ENCODE measurements at places on chromosomes 16 and 17.

DNA sequence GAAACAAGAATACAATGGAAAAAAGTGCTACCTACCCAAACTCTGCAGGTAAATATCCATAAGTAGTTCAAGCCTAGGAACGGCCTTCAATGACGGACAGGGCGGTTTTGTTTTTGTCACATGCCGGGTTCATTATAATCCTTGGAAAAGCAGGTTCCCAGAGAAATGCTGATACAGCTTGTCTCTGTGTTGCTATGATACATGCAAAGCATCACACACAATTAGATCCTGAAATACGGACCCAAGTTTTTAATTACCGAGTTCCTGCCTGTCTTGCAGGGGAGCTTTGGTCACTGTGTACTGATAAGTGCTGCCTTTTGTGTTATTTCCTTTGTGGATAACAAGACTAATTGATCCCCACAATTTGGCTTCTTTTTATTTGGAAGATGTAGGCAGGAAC is 217.4 kb downstream of the HAPSTR1 start:
- no peak for DNase-seq

DNA sequence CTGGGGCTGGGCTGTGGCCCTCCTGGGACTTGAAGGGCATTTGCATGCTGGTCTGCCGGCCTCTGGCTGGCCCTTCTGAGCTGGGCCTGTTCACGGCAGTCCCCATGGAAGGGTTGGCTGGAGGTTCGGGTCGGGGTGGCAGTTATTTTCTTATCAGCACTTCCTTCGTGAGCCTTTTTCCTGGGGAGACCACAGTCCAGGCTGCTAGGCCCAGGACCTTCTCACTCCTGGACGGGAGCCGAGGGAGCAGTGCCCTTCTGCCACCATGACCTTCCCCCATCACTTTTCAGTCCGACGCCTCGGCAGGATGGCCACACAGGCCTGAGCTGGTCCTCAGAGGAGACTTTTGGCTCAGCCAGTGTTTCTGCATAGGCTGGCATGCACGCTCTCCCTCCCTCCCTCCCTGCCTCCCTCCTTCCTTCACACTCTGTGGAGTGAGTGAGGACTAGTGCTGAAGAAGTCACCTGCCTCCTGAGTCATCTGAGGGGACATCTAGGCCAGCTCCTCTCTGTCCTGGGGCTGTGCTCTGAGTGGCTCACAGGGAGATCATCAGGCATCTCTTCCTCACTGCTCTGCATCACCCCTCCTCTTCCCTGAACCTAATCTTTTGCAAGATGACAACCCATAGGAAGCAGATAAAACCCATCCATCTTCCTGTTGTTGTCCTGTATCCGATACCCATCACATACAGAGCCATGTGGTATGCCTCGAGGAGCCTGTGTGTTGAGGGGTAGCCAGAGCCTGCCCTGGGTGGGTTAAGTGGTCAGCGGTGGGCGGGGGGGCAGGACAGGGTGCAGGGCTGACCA is 109.7 kb downstream of the RAP1GAP2 start:
- DNase-seq, result no peak

DNA sequence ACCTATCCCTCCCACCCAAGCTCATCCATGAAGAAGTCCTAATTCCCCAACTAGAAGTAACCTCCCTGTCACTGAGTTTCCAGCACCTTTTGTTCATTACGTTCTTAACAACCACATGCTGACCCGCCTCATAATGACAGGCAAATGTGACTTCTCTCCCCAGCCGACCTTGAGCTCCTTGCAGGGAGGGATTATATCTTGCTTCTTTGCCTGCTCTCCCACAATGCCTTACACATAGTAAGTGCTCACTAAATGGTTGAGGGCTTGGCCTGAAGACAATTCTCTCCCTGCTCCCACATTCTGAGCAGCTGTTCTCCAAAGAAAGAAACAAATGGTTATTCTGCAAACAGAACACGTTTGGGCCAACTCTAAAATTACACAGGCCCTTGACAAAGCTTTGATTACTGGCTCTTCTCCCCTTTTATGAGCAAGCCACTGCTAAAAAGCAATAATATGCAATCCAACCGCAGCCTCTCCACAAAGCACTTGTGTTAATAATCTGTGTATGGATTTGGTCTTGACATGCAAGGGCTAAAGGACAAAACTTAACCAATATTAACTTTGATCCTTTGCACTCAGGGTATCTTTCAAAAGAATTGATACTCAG is 23.2 kb downstream of the SLC39A11 start:
- no peak for DNase-seq

GRCh38 chr16:68450741-68451255 is 2.5 kb upstream of the SMPD3 start:
- DNase-seq, result no peak

DNA sequence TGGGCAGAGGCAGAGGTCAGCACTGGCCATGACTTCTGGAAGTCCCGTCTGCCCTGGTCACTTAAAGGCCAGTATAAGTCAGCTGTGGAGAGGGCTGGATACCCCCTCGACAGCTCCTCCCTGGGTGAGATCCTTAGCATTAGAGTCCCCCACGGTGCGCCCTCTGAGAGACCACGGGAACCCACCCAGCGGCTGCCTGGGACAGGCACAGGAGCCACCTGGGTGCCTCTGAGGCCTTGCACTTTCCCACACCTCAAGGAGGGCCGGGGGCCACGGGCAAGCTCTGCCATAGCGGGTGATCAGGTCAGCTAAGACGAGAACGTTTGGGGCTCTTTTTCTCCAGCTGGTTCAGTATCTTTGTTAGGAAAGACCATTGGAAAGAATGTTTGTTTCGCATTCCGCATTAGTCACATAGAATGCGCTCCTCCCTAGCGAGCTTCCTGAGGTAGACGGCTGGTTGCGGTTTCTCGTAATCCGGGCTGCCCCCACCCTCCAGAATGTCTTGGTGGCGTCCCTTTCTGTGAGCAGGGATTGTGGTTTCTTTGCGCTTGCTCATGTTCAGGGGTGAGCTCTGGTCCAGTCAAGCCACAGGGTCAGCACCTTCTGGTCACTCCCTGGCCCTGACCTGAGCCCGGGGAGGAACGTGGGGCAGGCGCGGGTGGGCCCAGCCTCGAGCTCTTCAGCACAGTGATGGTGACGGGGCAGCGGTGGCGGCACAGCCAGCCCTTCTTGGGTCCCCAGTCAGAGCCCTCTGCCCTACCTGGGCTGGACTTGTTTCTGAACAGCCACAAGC is 25.2 kb downstream of the NME3 start:
- DNase-seq, result no peak

GRCh38 chr17:16873174-16874035 is 98.5 kb downstream of the TNFRSF13B start:
- peak; percentile 13 for DNase-seq

DNA sequence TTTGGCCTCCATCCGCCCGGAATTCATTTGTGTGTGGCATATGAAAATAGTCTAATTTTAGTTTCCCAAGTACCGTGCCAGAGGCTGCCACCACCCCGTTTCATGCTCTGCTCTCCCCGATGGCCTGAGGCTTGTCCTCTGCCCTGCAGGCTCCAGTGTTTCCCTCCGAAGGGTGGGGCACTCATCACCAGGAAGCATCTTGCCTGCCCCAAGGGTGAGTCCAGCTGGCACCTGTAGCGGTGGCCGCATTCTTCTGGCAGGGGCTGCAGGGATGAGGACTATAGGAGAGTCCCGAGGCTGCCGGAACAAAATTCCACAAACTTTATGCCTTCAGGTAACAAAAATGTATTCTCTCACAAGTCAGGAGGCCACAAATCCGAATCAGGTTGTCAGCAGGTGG is 23.1 kb upstream of the CMIP start:
- no peak for DNase-seq

- no peak for DNase-seq
Observed at GRCh38 chr17:2874189-2874686, 78.0 kb downstream of the RAP1GAP2 start.

GRCh38 chr17:21033350-21033749 is 9.5 kb downstream of the USP22 start:
- no peak for DNase-seq

DNA sequence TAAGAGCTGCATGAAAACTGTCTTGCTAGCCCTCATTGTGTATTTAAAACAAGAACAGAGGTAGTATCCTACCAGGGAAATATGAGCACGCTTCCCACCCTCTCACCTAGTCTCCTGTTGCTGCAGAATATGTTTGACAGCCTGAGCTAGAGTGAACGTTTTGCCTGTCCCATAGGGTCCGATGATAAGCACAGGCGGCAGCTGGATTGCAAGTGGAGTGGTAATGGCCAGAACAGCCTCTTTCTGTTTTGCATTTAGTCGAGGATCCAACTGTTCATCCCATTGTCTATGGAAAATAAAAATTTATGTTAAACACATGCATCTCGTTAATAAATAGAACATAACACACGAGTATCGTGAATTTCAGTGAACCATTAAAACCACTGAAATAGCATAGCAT is 84.2 kb downstream of the HELZ start:
- no peak for DNase-seq

DNA sequence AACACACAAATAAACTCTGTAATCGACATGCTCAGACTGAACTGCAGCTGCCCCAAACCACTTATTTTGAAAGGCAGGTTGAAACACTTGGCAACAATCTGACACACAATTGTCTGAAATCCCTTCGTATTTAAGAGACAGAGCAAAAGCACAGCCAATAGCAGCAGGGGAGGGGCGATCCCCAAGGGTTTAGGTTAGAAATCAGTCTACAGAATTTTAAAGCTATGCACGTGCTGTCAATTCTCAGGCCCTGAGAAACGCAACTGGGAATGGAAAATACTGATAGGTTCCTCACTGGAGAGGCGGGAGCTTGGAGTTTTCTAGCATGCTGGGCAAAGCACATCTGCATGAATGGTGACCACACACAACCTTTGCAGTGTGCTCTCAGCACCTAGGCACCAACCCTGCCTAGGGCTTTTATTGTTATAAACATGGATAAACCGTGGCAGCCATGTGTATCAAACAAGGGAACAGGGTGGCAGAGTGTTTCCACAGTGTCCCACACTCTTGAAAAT is 168.0 kb downstream of the AATF start:
- DNase-seq, result no peak

DNA sequence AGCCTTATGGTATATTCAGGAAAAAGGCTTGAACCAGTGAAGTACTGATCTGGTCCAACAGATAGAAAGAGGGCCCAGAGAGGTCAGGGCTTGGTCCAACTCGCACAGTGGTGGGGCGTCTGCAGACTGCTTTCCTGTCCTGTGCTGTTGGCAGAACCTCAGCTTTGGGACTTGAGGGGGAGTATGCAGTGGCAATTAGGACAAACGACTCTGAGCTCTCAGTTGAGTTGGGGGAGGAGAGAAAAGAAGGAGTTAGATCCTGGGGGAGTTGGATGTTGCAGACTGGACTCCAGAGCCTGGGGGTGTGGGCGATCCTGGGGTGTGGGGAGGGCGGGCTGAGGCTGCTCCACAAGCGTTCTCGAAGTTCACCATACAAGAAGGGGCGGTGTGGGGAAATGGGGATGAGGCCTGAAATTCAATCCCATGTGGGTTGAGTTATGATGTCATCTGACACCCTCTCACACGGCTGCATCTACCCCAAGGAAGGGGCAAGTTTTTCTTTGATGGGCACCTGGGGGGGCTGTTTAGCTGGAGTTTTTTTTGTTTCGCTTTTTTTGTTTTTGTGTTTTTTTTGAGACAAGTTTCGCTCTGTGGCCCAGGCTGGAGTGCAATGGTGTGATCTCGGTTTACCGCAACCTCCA is 14.6 kb downstream of the GRB7 start:
- no peak for DNase-seq

DNA sequence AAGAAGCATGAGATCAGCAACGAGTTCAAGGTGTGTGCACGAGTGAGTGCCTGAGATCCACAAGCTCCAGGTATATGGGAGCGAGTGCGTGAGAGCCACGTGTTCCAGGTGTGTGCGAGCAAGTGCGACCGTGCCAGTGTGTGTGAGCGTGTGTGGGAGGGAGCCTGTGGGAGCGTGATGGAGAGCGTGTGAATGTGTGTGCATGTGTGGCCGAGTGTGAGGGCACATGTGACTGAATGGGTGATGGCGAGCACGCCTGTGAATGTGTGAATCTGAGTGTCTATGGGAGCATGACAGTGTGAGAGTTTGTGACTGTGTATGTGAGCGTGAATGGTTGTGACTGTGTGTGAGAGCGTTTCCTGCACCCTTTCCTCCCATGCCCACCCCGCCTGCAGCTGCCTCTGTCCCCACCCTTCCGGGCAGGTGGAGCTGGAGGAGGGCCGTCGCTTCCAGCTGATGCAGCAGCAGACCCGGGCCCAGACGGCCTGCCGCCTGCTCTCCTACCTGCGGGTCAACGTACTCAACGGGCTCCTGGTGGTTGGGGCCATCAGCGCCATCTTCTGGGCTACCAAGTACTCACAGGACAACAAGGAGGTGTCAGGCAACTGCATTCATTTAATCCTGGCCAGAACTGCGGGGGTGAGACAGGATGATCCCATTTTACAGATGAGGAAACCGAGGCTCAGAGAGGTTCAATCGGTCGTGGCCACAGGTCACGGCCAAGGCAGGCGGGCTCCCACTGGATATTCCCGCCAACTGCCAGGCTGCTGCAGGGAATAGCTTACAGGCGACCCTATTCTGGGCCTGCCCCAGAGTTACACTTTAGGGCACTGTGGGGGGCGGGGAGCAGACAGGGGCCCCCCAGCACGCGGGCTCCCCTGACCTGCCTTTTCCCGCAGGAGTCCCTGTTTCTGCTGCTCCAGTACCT is 3.7 kb downstream of the TMC8 start:
- DNase-seq, result peak; percentile 53

- DNase-seq, result no peak
Observed at GRCh38 chr16:26058326-26058725, 366.6 kb downstream of the HS3ST4 start.

- DNase-seq, result no peak
Observed at GRCh38 chr17:42969001-42969581, 4.8 kb upstream of the AARSD1 start.

GRCh38 chr17:66805567-66805966 is 29.4 kb upstream of the CACNG5 start:
- DNase-seq, result no peak

DNA sequence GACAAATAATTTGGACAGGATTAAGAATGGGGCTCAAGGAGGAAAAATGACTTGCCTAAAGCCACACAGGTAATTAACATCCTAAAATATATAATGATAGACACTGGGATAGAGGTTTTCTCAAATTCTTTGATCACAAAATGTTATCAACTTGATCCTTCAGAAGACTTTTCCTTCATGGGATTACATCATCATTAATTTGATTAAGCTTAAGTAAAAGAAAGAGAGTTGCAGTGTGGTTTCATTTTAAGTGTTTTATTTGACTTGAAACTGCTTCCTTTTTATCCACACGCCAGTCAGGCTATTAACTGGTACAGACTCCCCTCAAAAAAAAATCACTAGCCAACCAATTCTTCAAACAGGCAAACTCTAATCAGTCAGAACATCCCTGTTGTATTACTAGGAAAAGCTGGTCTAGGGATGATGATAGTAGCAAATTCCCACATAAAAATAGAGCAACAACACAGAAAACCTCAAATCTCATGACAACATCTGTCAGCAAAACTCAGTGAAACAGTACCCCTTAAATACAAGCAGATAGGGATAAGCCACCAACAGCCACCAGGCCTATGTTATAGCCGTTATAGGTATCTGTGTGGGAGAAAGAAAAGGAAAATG is 32.5 kb downstream of the AKAP10 start:
- no peak for DNase-seq

GRCh38 chr16:23694644-23695373 is 16.1 kb downstream of the PLK1 start:
- DNase-seq, result no peak
